ENCODE measurements at places on chromosomes 5 and 9.

DNA sequence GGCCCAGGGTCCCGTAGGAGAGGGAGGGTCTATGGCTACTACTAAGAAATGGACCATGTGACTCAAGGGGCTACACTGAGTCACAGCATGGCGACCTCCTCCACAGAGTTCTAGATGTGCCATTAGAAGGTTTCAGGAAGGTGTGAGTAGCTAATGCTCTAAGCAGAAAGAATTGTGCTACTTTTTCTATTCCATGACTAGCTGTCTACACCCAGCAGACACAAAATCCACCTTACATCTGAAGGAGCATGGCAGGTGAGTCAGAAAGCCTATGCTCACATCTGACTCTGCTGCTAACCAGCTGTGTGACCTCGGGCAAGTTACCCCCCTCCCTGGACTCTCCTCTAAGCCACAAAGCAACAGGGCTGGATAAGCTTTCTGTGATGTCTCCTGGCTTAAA is 14.4 kb upstream of the MEIKIN start:
- DNase-seq, result no peak

DNA sequence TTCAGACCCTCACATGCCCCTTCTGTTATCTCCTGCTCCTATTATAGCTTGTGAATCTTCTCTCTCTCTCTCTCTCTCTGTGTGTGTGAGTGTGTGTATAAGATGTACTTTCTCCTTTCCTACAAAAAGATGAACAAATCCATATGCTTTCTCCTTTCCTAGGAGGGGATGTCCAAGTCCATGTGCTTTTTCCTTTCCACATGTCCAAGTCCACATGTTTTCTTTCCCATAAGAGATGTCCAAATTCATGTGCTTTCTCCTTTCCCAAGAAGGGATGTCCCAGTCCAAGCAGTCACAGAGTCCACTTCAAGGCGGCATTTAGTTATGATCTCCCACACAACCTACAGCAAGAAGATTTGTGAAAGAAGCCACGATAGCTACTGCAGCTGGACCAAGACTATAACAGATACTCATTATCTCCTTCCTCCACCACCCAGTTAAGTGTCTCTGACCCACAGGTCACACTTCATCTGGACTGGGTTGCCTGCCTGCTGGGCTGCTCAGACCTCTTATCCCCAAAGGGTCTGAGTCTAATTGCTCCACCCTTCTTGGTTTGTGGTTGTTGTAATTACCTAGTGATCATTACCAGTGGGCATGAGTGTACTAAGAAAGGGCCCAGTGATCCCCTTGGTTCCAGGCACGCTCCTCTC is 18.4 kb upstream of the FOXI1 start:
- DNase-seq, result no peak

DNA sequence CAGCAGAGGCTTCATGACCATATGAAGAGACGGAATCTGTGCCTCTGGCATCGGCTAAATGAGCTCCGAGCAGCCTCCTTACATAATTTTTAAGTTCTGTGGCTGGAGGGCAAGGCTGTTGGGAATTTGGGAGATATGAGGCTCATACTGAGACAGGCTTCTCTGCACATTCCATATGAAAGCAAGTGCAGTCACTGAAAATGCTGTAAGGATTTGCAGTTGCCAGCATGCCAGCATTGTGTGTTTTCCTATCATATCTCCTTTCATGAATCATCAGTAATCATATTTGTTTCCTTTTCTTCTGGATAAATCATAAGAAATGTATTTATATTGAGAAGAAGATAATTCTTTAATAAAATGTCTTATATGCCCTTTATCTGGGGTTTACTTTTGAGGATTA is 775.4 kb downstream of the SEMA5A start:
- DNase-seq, result no peak

- no peak for DNase-seq
Observed at GRCh38 chr5:35956429-35956828, 18.0 kb upstream of the CAPSL start.

DNA sequence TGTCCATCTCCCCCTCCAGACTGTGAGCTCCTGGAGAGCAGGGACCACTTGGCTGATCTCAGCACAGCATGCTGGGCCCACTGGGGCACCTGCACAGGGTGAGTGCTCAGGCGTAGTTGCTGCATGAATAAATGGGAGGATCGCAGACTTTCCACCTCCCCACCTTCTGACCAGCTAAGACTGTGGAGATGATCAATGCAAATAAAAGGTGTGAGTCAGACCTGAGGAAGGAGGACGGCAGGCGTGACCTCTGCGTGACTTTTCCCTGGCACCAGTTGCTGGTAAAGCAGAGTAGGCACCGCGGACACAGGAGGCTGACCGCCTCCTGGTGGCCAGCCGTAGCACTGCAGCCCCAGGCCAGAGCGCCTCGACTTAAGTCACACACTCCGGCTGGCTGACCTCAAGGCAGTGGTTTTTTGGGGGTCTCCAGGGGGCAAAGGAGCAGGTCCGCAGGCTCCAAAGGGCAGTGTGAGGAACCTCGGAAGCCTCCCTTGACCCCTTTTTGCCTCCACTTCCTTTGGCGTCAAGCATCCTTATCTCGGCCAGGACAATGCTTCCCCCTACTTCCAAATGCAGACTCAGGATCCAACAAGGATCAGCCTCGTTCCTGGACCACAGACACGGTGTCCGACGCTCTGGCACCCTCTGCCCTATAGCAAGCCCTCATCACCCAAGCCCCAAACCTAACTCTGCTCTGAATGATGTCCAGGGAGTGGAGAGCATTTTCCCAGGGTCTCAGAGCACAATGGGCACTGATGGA is 12.7 kb upstream of the TDRD7 start:
- DNase-seq, result no peak

DNA sequence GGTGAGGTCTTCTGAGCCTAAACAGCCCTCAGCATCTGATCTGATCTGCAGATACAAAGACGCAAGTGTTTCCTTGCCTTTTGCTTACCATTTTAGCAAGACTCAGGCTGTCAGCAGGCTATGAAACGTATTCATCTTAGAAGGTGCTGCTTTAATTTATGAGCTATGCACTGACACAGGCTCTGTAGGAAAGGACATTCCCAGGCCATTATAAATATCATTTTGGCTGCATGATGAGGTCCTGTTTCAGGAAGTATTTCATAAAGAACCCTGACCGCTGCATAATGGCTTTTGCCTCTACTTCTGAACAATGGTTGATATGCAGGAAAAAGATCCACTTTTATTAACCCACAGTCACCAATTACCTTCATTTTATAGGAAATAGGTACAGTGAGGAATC is 98.4 kb upstream of the CAST start:
- no peak for DNase-seq
